ENCODE measurements at places on chromosomes 2 and 18.

DNA sequence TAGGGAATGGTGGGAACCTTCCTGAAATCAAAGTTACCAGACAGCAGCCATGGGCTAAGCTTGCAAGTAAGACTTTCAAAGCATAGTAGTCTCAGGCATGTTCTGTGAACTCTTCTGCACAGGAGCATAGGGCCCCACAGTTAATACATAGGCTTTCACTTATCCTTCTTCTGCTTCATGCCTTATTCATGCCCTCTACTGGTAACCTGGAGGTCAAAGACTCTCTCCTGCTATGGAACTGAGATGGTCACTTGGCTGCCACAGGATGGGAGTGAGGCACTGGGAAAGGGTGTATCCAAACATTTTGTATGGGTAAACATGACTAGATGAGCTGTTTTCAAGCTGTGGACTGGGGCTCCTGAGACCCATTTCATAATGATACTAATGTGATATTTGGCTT is 49.1 kb upstream of the ZNF638 start:
- DNase-seq, result peak; percentile 76

DNA sequence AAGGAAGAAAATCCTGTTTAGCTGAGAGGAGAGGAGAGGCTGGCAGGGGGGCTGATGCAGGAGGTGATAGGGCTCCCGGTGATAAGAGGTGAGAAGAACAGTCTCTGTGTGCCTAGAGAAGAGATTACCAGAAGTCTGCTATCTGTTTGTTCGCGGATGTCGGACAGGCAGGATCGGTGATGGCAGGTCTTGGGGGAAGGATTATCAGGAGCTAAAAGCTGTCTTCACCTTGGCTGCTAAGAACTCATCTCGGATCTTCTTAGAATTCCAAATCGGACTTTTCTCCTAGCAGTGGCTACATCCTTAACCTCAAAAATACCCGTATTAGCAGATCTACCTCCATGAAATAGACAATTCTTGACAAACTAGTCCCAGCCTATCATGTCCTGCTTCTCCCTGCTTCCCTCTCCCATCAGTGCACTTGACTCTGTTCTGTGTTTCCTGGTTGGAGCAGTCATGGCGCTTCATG is 282.1 kb upstream of the TRIB2 start:
- no peak for DNase-seq

GRCh38 chr2:86445436-86445835 is 4.3 kb downstream of the KDM3A start:
- no peak for DNase-seq

- no peak for DNase-seq
Measured at GRCh38 chr2:113136828-113137775, 9.7 kb downstream of the IL1RN start.
